ENCODE measurements at places on chromosomes 11 and 22.

- no peak for DNase-seq
Measured at GRCh38 chr11:62401811-62402210, 17.0 kb upstream of the SCGB1A1 start.

DNA sequence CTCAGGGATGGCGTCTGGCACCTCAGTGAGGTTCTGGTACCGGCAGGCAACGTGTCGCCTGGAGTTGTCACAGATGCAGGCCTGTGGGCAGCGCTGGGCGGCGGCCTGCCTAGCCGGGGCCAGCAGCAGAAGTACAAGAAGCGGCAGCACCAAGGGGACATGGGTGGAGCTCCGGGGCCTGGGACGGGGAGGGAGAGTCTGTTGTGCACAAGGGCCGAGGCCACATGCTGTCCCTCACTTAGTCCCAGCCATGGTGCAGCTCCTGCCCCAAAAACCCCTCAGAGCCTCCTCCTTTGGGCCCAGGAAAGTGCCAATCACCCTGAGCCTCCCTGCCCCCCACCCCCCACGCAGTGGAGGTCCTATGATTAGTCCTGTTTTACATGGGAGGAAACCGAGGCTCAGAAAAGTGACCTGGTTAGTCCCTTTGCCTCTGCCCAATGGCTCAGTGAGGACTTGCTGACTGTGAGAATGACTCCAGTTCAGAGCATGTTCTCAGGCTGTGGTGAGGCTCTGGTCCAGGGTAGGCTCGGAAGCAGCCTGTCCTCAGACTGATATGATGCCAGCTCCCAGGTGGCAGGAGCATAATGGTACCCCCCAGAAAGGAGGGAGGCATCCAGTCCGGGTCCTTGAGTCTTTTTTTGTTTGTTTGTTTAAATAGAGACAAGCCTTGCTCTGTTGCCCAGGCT lies 1.1 kb downstream of the CHADL start:
- DNase-seq, result no peak

DNA sequence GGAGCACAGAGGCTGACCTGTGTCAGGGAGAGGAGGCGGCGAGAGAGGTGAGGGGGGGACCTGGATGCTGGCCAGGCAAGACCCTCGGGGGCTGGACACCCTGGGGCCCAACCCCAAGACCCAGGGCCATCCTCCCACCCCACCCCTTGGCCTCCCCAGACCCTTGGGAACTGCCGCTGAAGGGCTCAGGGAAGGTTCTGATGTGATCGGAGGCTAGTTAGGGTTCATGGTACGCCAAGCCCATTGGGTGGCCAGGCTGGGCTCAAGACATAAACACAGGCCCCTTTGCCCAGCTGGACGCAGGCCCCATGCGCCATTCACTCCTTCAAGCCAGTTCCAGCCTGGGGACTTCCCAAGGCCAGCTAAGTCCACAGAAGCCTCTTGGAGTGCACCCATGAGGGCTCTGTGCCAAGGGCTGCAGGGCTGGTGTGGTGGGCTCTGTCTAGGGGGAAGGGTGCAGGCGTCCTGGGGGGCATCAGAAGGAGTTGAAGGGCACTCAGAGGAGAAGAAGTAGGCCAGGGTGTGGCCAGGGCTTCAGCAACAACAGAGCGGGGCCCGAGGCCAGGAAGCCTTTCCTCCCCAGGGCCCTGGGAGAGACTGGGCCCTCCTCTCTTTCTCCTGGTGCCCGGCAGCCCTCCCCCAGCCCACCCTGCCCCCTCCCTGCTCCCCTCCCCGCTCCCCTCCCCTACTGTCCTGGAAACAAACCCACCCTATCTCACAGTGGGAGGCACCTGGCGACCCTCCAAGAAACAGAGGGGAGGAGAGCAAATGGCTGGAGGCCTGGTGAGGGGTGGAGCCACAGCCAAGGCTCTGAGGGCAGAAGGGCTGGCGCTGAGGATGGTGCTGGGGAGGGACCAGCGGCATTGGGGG lies 12.9 kb downstream of the TSPAN32 start:
- no peak for DNase-seq

GRCh38 chr11:83493917-83494316 lies 207.8 kb upstream of the CCDC90B start:
- no peak for DNase-seq

GRCh38 chr22:36586271-36586670 lies 57.3 kb upstream of the EIF3D start:
- no peak for DNase-seq

GRCh38 chr11:57290288-57290687 lies 34.5 kb downstream of the TNKS1BP1 start:
- no peak for DNase-seq

GRCh38 chr11:102357116-102357515 lies 10.1 kb downstream of the BIRC2 start:
- no peak for DNase-seq

DNA sequence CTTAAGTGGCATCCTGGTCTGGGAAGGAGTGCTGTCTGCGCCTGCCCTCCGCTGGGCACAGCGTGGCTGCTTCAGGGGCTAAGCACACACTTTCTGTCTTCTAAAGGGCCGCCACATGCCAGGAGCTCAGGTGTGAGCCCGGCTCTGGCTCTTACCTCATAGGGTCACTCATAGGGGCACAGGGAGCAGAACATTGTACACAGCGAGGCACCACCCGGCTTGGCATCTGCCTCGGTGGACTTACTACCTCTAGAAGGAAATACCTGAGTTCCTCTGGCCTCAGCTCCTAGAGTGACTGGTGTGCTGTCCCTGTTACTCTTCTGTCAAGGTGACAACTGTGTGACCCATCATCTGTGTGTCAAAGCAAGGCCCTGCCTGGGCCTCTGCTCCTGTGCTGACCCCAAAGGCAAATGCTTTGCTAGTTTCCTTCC lies 13.4 kb downstream of the NEAT1 start:
- DNase-seq, result no peak

- DNase-seq, result no peak
Measured at GRCh38 chr11:134001088-134001487, 44.3 kb upstream of the IGSF9B start.
